ENCODE measurements at places on chromosomes 2 and 18.

DNA sequence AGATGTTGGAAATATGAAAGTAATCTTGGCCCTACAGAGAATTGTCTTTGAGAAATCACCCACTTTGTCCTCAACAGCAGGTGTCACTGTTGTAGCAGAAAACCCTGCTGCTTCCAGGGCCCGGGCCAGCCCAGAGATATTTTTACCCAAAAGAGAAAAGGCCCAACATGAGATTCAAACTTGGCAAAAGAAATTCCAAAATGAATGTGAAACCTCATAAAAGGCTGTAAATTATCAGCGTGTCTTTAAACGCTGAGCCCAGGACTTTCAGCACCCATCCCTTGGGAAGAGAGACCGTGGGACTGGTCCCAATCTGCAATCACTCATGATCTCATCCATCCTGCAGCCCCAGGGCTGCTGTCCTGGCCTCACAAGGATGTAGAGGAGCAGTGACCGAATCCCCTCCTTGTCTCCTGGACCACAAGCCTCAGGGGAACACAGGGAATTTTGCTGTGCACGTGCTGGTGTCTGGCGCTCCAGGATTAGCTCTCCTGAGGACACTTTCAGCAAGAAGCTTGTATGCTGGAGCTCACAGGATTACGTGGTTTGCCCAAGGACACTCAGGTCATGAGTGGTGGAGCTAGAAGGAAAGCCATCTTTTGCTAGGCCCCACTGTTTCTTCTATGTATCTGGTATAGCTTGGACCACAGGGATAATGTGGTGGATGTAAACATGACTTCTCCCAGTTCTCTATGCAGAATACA is 202.1 kb downstream of the RNF144A start:
- peak; percentile 32 for DNase-seq

- DNase-seq = no peak
These were observed 14.0 kb downstream of the SMARCAL1 start for GRCh38 chr2:216426166-216426777.

- no peak for DNase-seq
These were observed 98.0 kb downstream of the CCDC138 start for GRCh38 chr2:108884619-108885018.

DNA sequence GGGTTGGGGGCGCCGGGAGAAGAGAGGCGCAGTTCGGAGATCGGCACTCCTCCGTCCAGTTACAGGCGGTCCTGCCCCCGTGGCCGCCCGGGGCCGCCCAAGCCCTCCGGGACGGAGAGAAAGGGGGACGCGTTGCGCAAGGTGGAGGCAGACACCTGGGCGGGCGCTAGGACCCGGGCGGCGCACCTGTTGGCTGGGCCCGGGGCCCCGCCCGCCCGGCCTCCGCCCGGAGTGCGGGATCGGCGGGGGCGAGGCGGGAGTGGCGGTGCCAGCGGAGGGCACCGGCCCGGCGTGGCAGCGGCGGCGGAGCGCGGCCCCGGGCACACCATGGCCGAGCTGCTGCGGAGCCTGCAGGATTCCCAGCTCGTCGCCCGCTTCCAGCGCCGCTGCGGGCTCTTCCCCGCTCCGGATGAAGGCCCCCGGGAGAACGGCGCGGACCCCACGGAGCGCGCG is at the start of gene SGPP2:
Gene SGPP2 (plus strand): TSS at position 268 of the 453 bp plus-strand sequence. CDS start 60 bp downstream, at position 328.
- DNase-seq = no peak

DNA sequence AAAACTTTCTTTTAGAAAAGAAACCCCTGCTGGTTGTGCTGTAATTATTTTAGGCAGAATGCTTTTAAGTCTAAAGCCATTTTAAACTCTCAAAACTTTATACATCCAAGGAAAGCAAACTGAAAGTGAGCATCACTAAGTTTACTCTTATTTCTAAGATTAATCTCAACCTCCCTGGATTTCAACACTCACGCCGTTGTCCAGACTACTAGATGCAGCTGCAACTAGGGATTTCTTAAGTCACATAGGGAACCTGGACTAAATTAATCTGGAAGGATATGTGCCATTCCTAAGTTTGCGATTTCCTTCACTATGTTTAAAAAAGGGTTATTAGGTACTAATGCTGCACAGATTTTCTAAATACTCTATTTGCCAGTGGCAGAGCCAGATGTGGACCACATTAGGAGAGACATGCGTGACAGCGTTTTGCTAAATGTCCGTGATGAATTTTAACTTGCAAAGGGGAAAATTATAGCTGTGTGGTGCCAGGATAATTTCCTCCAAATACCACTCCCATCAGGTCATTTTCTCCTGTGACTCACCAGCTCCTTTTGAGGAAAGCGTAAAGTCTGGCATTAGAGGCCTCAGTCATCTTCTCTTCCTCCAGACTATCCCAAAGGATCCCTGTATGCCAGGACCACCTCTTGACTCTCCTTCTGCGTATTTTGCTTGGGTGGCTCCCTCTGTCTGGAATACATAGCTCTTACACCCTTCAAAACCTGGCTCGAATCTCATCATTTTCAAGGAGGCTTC is 143.7 kb downstream of the ATL2 start:
- DNase-seq = peak; percentile 52

DNA sequence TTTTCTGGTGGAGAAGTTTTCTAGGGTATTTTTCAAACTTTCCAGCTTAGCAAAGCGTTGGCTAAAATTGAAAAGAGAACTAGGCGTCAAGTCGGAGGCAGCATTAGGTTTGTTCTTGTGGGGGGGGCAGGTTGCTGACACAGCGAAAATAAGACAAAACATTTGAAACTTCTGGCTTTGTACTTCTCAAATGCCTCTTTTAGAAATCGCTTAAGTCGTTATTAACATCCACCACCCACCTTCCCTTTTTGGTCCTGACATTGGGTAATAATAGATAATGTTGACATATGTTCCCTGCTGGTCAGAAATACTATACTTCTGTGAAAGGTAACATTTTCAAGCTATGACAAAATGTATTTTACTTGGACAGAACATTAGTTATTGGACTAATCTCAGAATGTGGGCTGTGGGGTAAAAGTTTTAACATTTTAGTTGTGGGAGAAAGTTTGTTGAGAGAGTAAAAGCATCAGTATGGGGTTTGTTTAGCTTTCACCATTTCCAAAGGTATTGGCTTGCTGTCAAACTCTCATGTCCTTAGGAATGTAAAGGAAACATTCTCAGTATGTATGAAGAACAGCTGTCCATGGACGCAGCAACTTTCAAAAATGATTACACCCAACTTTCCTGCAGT is 88.1 kb upstream of the ZEB2 start:
- DNase-seq = peak; percentile 53

DNA sequence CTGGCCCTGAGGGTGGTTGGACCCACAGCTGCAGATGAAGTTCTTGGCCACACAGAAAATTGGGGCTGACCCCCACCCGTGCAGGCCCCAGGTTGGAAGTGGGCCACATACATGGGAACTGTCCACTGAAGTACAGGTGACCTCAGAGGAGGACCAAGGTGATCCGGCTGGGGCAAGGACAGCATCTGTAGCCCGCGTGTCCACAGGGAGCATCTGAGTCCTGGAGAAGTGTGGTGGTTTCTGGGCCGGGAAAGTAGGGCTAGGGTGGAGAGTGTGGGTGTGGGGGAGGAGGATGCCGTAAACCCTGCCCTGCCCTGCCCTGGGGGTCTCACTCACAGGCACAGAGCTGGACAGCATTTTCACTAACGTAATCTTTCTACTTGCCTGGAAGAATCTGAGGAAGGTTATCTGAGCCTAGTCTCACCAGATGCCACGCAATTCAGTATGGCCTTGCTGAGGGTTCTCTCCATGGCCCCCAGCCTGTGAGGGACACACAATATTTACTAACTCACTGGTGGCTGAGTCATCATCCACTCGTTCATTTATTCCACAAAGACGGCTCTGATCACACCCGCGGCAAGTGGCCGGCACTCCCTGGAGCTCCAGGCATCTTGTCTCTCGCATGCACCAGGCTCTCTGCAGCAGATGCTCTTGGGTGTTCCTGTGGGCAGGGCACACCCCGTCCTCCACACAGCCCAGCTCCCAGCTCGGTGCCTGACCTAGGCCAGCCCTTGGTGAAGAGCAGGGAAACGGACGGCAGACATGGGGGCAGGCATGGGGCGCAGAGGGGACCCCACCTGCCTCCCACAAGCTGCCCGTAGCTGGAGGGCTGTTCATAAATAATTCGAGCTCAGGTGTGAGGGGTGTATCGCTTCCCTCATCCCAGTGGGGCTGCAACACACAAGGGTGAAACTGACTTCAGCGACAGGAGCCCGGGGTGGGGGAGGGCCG is 51.2 kb downstream of the INHBB start:
- DNase-seq = no peak

- no peak for DNase-seq
These were observed 1095.7 kb upstream of the CNTNAP5 start for GRCh38 chr2:122929347-122929746.

DNA sequence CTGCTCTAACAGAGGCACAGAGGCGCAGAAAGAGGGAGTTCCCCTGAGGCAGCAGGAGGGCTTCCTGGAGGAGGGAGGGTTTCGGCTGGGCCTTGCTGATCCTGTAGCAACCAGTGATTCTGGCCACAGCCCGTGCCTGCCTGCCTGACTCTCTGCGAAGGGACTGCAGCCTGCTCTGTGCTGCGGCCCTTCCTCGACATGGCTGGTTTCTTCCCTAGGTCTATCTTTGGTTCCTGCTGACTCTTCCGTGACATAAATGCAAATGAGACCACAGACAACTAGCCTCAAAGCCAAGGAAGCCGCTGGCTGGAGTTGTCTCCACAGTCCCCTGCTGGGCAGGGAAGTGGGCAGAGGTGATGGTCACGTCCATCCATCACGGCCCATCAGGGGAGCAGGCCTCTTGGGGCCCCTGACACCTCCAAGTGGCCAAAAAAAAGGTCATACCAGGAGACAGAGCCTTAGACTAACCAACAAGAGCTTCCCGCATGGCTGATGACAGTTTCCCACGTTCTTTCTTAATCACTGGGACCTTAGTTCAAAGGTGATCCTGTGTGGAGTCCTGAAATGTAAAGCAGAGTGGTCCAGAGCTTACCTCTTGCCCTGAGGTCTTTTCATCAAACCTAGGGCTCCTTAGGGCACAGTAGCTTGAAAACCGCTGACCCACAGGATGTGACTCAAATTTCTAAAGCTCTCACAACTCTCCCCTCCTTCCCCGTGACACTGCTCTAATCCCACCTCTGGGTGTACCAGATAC is 55.3 kb downstream of the HS1BP3 start:
- peak; percentile 80 for DNase-seq

- DNase-seq = peak; percentile 44
These were observed 27.2 kb upstream of the BBS5 start for GRCh38 chr2:169452080-169452479.

DNA sequence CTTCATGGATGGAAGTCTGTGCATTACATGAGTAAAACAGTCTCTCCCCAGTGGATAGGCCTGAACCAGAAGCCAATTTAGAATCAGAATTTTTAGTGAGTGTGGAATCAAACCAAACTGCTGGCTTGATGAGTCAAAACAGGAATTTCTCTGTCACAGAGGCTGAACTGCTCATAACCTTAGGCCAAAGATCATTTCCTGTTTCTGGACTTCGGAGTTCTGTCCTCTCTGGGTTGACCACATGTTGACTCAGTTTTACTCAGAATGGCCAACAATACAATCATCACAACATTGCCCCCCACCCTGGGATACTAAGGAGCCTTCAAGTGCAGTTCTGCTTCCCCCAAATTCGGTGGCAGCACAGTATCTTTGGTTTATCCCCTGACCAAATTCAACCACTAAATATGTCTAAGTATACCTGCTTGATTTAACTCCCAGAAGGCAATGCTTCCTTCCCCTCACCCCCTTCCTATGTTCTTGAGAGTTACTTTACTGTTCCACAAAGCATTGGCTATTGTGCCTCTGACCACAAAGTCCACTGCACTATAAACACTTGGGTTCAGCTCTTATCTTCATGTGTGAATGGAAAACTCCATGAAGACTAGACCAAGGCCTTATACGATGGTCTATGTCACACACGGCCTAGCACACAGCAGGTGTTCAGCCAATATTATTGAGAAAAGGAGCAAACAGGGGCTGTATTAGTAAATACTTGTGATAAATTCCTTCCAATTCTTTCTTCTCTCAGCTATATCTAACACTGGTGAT is 67.8 kb downstream of the NXPH2 start:
- no peak for DNase-seq

GRCh38 chr2:11856095-11856494 is 109.7 kb downstream of the LPIN1 start:
- no peak for DNase-seq

DNA sequence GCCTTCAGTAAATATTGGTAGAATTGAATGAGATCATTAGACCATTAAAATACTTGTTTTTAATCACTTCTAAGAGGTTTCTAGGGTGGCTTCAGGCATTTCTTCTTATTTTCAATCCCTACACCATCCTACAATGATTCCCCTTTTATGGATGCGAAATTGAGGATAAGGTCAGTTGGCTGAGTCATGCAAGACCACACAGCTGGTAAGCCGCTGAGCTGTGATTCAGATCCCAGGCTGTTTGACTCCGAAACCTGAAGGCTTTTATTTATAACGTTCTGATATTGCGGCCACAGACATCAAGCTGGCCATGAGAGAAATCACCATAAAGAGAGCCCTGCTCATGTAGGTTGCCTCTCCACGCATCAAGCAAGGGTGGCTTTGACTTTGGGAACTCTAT is 133.4 kb downstream of the VAPA start:
- DNase-seq = peak; percentile 20

- DNase-seq = peak; percentile 13
These were observed 23.6 kb upstream of the RBM44 start for GRCh38 chr2:237774811-237775553.

GRCh38 chr2:134141598-134142340 is 112.1 kb upstream of the MGAT5 start:
- no peak for DNase-seq

- DNase-seq = no peak
These were observed 38.6 kb upstream of the ASAP2 start for GRCh38 chr2:9167718-9168657.

GRCh38 chr2:88221365-88221942 is 51.3 kb downstream of the THNSL2 start:
- DNase-seq = no peak

- DNase-seq = no peak
These were observed 488.6 kb upstream of the SMIM21 start for GRCh38 chr18:75915941-75916623.

DNA sequence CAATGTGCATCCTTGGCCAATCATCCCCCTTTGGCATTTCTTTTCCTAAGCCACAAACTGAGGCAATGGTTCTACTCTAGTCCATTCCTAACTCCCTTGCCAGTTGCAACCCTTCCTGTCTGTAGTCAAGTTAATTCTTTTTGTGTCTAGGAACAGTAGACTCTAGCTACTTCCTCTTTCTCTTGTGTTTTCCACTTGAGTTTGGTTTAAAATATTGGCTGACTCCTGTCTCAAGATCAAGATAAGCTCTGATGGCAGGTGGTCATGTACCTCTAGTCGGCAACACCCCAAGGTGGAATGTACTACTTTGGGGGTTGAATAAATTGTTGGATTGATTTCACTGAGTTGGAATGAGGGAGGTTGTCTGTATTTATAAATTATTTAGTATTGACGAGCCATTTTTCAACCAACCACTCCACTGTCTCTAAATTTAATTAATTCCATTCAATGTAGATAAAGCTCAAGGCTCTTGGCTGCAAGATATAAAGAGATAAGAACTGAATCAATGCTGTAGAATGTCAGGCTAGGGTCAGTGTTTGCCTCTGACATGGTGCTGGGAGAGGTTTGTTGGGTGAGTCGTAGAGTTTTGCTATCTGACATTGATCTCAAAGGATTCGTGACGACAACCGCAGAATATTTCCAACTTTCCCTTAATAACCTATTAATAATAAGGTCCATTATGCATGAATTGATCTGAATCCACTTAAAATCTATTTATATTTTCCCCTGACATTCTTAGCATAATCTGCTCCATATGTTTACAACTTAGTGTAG is 188.7 kb upstream of the APCDD1 start:
- DNase-seq = no peak

Data from astrocyte of the cerebellum (primary cell).